ENCODE measurements at places on chromosomes 4 and X.
A peak's percentile ranks its signal among the peaks of the same experiment; 100 is the strongest.

GRCh38 chrX:103414561-103414960, 38.2 kb downstream of the BEX3 start:
- no peak for DNase-seq

- DNase-seq: no peak
These were observed 65.2 kb upstream of the TLR2 start for GRCh38 chr4:153618833-153619232.

DNA sequence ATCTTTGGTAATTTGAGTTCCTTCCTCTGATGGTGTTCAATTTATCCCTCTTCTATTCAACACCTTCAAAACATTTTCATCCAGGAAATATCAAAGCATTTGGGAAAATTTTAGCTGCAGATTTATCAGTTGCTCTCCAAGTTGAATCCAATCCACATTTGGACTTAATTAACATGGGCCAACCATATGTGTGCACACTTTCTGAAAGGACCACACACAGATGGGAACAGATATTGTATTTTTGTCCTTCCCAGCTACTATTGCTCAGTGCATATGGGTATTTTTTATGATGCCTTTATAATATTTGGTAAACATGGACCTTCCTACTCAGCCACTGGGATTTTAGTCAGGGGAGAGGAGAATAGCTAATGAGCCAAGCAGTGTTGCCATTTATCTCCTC, 65.2 kb downstream of the GLRA2 start:
- no peak for DNase-seq

- DNase-seq: no peak
These were observed 187.8 kb downstream of the CCNG2 start for GRCh38 chr4:77344784-77345183.

GRCh38 chrX:10965174-10965798, 145.8 kb upstream of the HCCS start:
- no peak for DNase-seq

- no peak for DNase-seq
These were observed 775 bp downstream of the SHROOM4 start for GRCh38 chrX:50812995-50813842.

GRCh38 chrX:40877887-40878286, 142.5 kb upstream of the MED14 start:
- no peak for DNase-seq

GRCh38 chr4:113052379-113052951, 3.0 kb downstream of the ANK2 start:
- DNase-seq: no peak

GRCh38 chrX:20461002-20461401, 194.3 kb upstream of the RPS6KA3 start:
- DNase-seq: no peak

GRCh38 chrX:150482537-150483206, 85.7 kb upstream of the MTM1 start:
- peak; percentile 67 for DNase-seq

DNA sequence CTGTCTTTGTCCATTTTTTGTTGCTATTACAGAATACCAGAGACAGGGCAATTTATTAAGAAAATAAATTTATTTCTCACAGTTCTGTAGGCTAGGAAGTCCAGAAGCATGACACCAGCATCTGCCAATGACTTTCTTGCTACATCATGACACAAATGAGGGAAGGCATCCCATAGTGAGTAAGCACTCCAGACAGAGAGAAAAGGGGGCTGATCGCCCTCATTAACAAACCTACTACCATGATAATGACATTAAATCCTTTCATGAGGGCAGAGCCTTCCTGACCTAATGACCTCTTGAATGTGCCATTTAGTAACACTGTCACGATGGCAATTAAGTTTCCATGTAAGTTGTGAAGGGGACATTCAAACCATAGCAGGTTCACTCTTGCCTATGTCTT, 20.1 kb downstream of the CCDC149 start:
- DNase-seq: no peak

DNA sequence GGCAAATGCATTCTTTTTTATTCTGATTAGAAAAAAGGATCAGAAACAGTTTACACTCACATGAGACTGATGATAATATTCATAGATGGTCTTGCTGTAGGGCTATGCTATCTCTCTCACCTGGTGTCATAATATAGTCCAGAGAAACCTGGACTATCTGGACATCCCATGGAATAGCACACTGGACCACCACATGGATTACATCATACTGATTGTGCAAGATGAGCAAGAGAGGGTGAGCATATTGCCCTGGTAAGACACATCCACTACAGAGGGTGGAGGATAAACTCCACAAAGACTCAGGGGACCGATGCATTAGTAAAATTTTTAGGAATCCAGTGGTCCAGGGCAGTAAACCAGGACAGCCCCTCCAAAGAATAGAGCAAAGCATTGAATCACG, 8.2 kb downstream of the SYN1 start:
- DNase-seq: no peak

- no peak for DNase-seq
These were observed 95.0 kb downstream of the NYX start for GRCh38 chrX:41542135-41542534.

Data from Panc1 (cell line).